Activated T-helper 17 cell treated with anti-CD3 and anti-CD28 coated beads, Interleukin-2, amount 50 U/mL, for 72 hours (primary cell): ENCODE measurements at places on chromosomes 5 and 9.

GRCh38 chr9:107389617-107390071, 99.9 kb downstream of the KLF4 start:
- H3K27me3 ChIP-seq = peaks cover 3% of the 10 kb centered on the region
- no peaks in the 10 kb centered on the region for H3K4me1 ChIP-seq
- no peak overlapping the region for H3K27ac ChIP-seq
- no peak for ATAC-seq

GRCh38 chr5:55175781-55176175, 2.8 kb upstream of the CDC20B start:
- ATAC-seq = no peak
- peak overlapping the region; percentile 38 for H3K4me3 ChIP-seq
- peaks cover 20% of the 10 kb centered on the region for H3K4me1 ChIP-seq
- peaks cover 51% of the 10 kb centered on the region for H3K27me3 ChIP-seq

DNA sequence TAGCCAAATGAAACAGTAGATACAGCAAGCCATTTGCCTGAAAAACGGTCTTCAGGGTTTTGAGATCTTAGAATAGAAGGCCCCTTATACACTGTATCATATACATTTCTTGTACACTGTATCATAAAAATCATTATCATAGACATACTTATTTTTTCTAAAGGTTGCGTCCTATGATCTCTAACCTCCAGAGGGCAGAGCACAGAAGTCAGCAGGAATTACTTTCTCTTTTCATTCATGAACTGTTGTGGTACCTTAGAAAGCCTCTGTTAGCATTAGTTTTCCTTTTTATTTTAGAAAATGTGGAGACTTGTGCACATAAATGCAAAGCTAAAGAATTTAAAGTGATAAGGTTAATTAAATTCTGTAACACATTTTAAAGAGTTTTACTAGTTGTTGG, 115.4 kb downstream of the OXCT1 start:
- H3K27ac ChIP-seq = no peak overlapping the region
- H3K4me1 ChIP-seq = peaks cover 19% of the 10 kb centered on the region
- H3K4me3 ChIP-seq = no peak overlapping the region
- H3K36me3 ChIP-seq = peaks cover 66% of the 10 kb centered on the region

DNA sequence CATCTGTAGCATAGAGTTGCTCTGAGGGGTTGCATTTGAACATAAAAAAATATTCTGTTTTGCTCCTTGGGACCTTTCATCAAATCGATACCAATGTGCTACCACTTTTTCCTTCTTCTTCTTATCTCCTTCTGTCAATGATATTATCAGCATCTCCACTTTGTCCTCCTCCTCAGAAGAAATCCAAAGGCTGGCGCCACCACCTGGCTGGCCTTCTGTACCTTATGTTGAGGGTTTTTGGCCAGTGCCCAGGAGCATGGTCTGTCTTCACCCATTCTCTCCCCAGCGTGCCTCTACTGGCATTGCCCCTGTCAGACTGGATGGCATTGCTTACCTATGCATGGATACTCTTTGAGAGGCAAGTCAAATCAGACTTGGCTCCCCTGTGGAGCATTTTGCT, 167.2 kb downstream of the CFAP90 start:
- no peak overlapping the region for H3K27ac ChIP-seq
- no peaks in the 10 kb centered on the region for H3K36me3 ChIP-seq
- H3K4me3 ChIP-seq = no peak overlapping the region
- no peak for ATAC-seq

DNA sequence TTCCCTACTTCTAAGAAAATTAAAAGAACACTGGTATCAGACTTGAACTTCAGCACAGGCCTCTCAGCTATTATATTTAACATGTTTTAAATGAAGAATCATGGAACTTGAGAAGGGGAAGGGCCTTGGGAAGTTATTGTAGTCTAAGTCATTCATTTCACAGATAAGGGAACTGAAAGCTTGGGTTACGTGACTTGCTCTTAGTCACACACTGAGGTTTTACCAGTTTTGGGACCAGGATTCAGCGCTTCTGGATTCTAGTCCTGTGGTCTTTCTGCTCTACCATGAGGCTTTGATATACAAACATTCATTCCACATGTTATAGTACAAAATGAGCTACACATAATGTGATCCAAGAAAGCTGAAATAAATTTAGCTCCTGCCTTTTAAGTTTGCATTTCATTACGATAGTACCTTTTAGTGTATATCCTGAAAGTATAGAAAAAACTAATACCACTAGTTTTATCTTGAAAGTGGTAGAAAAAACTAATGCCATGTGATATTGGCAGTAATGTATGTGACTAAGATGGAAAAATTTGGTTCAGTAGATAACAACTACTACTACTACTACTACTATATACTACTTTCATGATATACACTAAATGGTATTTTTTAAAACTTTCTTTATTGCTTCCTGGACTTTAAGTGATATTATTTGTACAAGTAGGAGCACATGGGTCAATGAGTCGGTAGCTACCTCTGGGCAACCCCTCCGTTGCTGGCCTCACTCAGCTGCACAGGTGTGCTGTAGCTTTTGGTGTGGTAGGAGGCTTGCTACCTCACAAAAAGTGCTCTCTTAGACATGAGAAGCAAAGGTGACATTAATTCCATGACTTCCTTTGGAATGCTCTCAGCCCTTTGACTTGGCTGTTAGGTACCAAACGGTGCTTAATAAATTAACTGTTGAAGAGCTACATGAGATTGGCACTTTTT, 40.7 kb downstream of the F2RL2 start:
- peaks cover 14% of the 10 kb centered on the region for H3K4me1 ChIP-seq
- peak overlapping the region; percentile 81 for H3K27ac ChIP-seq
- H3K27me3 ChIP-seq = no peaks in the 10 kb centered on the region
- H3K36me3 ChIP-seq = peaks cover 39% of the 10 kb centered on the region
- H3K4me3 ChIP-seq = peak overlapping the region; percentile 48

DNA sequence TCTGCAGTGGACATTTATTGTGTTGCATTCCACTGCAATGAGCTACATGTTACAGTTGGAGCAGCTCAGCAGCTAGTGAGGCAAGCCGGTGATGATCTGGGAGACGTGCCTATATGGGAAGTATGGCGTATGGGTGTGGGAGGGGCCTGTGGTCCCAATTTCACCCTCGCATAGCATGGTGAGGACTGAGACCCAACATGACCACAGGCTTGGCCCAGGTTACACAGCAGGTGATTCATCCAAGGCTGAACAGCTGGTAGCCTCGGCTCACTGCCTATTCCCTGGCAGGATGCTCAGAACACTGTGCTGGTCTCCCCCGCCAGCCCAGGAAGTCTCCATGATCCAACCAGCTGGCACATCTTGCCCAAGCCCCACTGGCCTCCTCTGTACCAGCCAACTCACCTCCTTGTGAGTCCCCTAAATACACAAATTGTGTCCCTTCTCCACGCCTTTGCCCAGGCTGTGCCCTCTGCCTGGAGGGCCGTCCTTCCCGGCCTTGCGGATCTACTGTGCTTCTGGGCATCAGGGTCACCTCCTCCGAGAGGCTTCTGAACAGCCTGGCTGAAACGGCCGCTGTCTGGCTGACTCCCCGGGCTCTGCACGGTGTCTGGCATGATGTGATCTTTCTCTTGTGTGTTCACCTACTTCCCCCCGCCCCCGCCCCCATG, 81.4 kb downstream of the NSUN2 start:
- H3K27me3 ChIP-seq = peaks cover 24% of the 10 kb centered on the region
- no peak overlapping the region for H3K4me3 ChIP-seq
- no peak for ATAC-seq

GRCh38 chr5:126814721-126815404, 37.9 kb downstream of the LMNB1 start:
- H3K27ac ChIP-seq = no peak overlapping the region
- no peaks in the 10 kb centered on the region for H3K27me3 ChIP-seq
- H3K4me1 ChIP-seq = peaks cover 25% of the 10 kb centered on the region
- no peak for ATAC-seq
- no peak overlapping the region for H3K4me3 ChIP-seq

DNA sequence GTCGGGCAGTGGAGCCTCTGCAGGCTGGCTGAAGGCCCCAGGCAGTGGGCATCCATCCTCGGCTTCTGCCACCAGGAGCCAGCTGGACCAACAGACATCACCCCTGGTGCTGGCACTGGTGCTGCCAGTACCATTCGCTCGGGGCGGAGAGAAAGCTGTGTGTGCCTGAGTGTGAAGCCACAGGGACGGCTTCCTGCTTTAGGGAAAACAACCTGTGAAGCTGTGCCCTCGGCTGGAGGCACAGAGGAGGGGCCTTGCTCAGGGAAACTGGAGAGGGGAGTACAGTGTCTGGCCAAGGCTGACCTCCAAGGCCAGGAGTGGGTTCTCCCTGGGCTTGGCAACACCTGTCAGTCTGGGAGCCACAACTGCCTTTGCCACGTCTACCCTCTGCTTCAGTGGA, 38.3 kb downstream of the NEK6 start:
- no peaks in the 10 kb centered on the region for H3K27me3 ChIP-seq
- no peaks in the 10 kb centered on the region for H3K36me3 ChIP-seq
- H3K27ac ChIP-seq = no peak overlapping the region
- no peak for ATAC-seq

DNA sequence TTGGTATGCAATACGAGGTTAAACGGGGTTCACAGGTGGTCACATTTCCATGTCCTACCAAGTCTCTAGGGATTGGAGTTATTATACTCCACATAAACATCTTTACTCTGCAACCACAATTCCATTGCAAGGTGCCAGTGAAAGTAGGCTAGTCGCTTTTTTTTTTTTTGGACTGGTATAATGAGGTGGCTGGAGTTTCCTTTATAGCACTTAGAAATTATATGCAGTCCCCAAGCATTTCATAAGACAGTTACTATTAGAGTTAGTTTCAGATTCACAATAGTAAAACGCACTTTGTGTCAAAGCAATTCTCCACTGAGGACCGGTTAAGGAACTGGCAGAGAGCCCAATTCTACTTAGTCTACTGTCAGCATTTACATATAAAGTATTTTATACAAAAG, 1.4 kb downstream of the MEF2C start:
- peaks cover 48% of the 10 kb centered on the region for H3K27me3 ChIP-seq
- no peak overlapping the region for H3K4me3 ChIP-seq
- H3K36me3 ChIP-seq = no peaks in the 10 kb centered on the region
- no peak overlapping the region for H3K27ac ChIP-seq

DNA sequence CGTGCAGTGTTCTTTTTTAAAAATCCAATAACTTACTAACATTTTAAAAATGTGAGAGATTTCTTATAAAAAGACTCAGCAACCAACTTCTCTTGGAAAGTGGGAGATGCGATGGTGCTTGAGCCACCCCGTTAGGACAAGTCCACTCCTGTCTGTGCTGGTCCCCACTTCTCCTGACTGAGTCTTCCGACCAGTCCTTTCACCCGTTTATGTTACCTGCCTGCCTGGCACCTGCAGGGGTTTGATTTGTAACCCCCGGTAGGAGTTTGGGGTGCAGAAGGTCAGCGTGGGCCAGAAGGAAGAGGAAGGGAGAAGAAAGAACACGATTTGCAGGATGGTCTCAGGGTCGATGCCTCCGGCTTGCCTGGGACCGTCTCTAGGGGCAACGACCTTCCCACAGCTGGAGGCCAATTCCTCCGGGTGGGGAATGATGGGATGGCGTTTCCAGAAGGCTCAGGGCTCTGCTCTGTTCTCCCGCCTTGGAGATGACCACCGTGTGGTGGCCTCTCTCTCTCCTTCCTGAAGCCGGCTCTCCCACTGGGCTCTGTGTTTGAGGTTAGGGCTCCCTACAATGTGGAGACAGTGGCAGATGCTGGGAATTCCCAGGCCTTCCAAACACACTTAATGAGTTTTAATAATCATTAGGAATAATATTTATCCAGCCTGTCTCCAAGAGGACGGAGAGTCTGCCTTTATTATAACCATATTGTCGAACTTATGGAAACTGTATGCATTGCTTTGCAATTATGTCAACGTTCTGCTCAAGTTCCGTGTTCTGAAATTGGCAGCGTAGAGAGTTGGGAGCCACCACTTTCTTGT, 14.8 kb downstream of the COL27A1 start:
- no peak overlapping the region for H3K27ac ChIP-seq
- no peaks in the 10 kb centered on the region for H3K27me3 ChIP-seq
- no peaks in the 10 kb centered on the region for H3K36me3 ChIP-seq
- ATAC-seq = no peak

GRCh38 chr9:38228331-38229103, 159.5 kb upstream of the SHB start:
- no peaks in the 10 kb centered on the region for H3K36me3 ChIP-seq
- no peak overlapping the region for H3K27ac ChIP-seq
- peaks cover 20% of the 10 kb centered on the region for H3K27me3 ChIP-seq
- no peak overlapping the region for H3K4me3 ChIP-seq
- H3K4me1 ChIP-seq = peaks cover 7% of the 10 kb centered on the region

DNA sequence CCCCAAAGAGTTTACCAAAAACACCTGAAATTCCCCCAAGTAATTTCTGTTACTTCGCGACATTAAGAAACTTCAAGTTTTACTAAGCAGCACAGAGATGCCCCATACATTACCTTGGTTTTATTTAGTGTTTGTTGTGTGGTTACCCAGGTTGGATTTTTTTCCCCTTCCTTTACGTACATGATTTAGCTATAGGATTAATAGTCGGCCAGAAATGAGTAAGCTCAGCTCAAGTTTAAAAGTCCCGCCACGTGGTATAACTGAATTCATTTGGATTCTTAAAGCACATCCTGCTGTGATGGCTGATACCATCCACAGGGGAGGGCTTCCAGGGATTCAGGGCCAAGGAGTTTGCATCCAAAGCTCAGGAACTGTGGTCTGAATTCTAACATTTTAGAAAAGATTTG, 75.9 kb downstream of the DAP start:
- H3K4me3 ChIP-seq = no peak overlapping the region
- no peaks in the 10 kb centered on the region for H3K27me3 ChIP-seq
- H3K27ac ChIP-seq = peak overlapping the region; percentile 85

DNA sequence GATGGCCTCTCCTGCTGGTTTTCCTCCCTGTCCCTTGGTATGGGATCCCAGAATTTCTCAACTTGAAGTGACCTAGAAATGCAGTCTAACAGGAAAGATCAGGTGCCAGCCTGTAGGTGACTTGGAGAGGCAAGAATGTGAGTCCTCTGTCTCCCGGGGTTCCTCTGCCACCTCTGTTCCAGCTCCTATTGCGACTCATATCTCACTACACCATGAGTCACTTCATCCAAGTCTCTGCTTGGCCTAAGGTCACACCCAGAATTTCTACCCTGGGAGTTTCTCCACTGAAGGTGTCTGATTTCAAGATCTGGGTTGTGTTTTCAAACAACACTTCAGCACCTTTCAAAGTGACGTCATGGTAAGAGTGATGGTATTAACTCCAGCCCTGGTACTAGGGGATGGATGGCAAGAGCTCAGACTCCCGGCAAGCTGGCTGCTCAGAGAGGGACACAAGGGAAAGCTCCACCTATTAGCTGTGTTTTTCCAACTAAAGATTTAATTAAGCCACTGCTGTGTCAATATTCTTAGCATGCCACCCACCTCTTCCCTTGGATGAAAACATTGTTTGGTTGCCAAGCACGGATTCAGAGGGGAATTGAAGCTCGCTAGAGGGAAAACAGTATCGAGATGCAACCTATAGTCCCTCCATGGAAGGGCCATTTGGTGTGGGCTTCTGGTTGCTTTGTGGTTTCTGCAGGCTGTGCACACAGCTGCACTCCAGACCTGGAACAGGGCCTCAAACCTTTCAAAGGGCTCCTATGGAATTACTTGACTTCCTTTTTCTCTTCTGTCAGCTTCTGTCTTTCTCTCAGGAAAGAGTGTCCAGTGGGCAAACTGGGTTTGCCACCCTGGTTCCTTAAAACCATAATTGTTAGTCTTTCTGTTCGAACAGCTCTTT, 205.7 kb downstream of the GAS1 start:
- no peak for ATAC-seq
- H3K36me3 ChIP-seq = no peaks in the 10 kb centered on the region
- no peak overlapping the region for H3K4me3 ChIP-seq
- H3K4me1 ChIP-seq = no peaks in the 10 kb centered on the region
